Right lobe of liver (tissue), 6 donors: ENCODE measurements at places on chromosomes 11 and 22. TPM values are rescaled to one million over a fixed set of nuclear protein-coding genes. Genes with fewer than 3 reads are reported as not detected.

GRCh38 chr11:4546878-4547277 lies 1.9 kb downstream of the OR52M1 start:
- DNase-seq, result no peak

DNA sequence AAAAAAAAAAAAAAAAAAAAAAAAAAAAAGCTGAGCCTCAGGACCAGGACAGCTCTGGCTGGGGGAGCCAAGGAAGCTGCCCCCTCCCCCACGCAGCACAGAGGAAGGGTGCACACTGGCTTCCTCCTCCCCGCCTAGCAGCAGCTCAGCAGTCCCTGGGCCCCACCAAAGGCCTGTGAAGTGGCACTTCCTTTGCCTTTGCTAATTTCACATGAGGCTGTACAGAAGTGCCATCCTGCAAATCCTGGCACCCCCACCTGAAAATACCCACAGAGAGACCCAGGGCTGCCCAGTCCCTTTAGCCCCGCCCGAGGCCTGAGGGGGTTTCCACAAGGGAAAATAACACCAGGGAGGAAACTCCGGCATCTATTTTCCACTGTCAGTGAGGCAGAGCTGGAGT lies 3.9 kb downstream of the RHOG start:
- peak; percentile 63 for DNase-seq

GRCh38 chr22:37167176-37167980 lies 17.7 kb upstream of the IL2RB start:
- DNase-seq, result peak; percentile 26

- no peak for DNase-seq
These were observed 38.3 kb downstream of the NCAM1 start for GRCh38 chr11:112999520-112999919.

DNA sequence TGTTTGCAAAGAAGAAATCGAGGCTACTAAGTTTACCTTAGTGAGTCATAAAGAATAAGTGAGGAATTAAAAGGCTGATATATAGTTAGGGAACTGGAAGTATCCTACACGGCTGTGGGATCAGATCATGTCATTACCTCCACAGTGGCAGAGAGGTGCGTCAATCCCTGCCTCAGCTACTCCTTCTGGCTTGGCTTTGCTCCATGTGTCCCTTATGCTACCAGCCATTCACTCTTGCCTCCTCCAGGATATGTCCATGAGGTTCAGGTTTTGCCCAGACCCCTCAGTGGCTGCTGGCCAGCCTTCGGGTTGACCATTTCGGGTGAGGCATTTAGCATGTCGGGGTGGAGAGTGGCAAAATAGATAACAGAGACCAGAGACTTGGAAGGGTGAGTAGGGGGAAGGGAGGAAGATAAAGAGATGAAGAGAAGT lies 153.4 kb downstream of the LDLRAD3 start:
- DNase-seq, result no peak

- DNase-seq, result no peak
These were observed 60.0 kb downstream of the GRK3 start for GRCh38 chr22:25624476-25624875.

GRCh38 chr11:114796954-114797721 lies 118.8 kb downstream of the NXPE2 start:
- DNase-seq, result no peak

DNA sequence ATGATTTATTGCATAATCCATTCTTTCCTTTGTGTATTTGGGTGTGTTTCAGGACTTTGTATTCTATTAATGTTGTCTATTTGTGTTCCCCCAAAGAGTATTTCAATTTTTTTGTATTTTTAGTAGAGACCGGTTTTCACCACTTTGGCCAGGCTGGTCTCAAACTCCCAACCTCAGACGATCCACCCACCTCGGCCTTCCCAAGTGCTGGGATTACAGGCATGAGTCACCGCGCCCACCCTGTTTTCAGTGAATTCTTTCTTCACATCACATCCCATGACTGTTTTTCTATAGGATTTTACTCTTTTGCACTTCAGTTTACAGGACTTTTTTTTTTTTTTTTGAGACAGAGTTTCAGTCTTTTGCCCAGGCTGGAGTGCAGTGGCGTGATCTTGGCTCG lies 46.3 kb downstream of the RBX1 start:
- DNase-seq, result no peak

GRCh38 chr22:45648301-45649117 lies 23.1 kb upstream of the ATXN10 start:
- DNase-seq, result peak; percentile 28

DNA sequence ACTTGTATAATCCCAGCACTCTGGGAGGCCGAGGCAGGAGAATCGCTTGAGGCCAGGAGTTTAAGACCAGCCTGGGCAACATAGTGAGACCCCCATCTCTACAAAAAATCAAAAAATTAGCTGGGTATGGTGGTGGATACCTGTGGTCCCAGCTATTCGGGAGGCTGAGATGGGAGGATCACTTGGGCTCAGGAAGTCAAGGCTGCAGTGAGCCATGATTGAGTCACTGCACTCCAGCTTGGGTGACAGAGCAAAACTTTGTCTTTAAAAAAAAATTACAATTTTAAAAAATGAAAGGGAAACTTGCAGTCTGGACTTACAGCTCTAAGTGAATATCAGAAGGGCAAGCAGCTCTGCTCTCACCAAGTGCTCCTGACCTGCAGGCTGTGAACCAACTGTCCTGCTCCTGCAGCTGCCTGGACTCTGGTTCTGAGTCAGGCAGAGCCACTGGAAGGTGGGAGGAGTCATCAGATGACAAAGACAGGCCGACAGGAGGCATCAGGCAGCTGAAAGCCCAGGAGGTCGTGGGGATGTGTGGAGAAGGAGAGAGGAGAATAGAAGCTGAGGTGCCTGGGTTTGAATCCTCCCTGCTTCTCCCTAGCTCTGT lies 9.6 kb downstream of the SMTNL1 start:
- DNase-seq, result no peak

DNA sequence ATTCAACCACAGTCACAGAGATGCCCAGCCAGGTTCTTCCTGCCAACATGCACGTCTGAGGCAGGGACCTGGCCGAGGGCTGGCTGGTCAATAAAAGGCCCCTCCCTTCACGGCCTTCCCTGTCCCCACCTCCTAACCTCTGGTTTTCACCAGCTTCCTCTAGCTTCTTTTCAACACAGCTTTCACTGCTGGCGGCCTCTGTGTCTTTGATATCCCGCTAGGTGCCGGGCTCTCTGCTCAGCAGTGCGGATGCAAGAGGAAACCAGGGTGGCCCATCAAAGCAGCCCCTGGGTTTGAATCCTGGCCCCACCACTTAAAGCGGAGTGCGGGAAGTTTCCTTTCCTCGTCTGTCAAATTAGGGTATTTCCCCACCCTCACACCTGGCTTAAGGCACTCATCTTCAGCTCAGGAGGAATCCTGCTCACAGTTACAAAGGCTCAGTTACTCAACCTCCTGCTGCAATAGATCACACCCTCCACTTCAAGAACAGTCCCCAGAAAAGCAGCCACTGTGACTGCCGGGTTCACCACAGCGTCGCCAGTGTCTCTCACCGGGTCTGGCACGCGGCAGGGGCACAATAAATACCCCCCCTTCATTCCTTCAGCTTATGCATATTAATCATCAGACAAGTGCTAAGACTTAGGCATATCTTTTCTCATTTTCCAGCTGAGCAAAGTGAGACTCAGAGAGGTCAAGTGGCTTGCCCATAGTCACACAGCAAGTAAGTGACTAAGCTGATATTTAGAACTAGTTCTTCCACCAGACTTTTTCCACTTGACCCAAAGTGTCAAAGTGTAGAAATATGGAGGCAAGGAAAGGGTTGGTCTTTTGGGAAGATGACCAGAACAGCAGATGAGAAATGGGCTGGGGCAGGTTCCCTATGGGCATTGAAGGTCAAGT lies 45.7 kb downstream of the TXN2 start:
- peak; percentile 68 for DNase-seq

DNA sequence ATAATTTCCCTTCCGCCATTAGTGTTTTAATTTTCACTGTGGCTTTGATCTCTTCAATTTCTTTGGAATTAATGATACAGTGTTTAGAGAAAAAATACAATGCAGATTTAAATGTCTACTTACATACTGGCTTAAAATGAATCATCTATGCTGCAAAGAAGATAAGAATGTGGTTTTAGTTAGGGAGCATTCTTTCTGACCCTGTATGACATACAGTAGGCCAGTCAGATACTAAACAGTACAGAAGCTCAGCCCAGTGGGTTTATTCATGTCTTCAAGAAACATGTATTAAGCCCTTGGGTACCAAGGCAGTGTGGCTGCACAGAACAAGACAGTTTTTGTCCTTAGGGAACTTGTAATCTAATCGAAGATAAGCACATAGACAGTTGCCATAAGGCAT lies 268.8 kb downstream of the DDX10 start:
- no peak for DNase-seq

Gene ARHGAP42
- total RNA-seq, result 15.8 TPM

Gene SLC35E4
- total RNA-seq, result 0.22 TPM

Gene MS4A4A
- 9.3 TPM for total RNA-seq

Gene CD6
- total RNA-seq, result 2.4 TPM

Gene HEPN1
- total RNA-seq, result not detected

Gene UBE4A
- 29.3 TPM for total RNA-seq
